Stomach (tissue), 19 donors: ENCODE measurements at places on chromosomes 6 and 20. TPM values are rescaled to one million over a fixed set of nuclear protein-coding genes. Genes with fewer than 3 reads are reported as not detected.

The MROH8 gene
- 3.5 TPM for polyA plus RNA-seq

The SOX18 gene
- 6.2 TPM for polyA plus RNA-seq

The ZNF341 gene
- polyA plus RNA-seq, result 3.7 TPM

The SLA2 gene
- polyA plus RNA-seq, result 0.56 TPM

The RSPH9 gene
- 0.92 TPM for polyA plus RNA-seq

The BANF2 gene
- not detected for polyA plus RNA-seq

The GPR63 gene
- 0.33 TPM for polyA plus RNA-seq

The FAM83B gene
- 1.7 TPM for polyA plus RNA-seq

The PTCHD4 gene
- polyA plus RNA-seq, result 0.08 TPM

The LHFPL5 gene
- polyA plus RNA-seq, result not detected

The DHX35 gene
- polyA plus RNA-seq, result 4.7 TPM

The MUC22 gene
- polyA plus RNA-seq, result not detected

The GTSF1L gene
- not detected for polyA plus RNA-seq

The PPIL6 gene
- 4.0 TPM for polyA plus RNA-seq

The NUS1 gene
- 13.0 TPM for polyA plus RNA-seq

The ID4 gene
- 7.4 TPM for polyA plus RNA-seq

The NAPB gene
- 5.1 TPM for polyA plus RNA-seq

The SNAP91 gene
- polyA plus RNA-seq, result 0.15 TPM

The SIGLEC1 gene
- 1.5 TPM for polyA plus RNA-seq

The CD93 gene
- 5.3 TPM for polyA plus RNA-seq

The DTD1 gene
- polyA plus RNA-seq, result 23.0 TPM

The SRSF12 gene
- polyA plus RNA-seq, result 0.44 TPM

The ADGRG6 gene
- 2.1 TPM for polyA plus RNA-seq

The ZNF311 gene
- 0.50 TPM for polyA plus RNA-seq

The HSPA1A gene
- polyA plus RNA-seq, result 51.1 TPM

The ANKRD66 gene
- polyA plus RNA-seq, result not detected

The SUPT3H gene
- polyA plus RNA-seq, result 4.0 TPM

The NR2E1 gene
- not detected for polyA plus RNA-seq

The C6orf118 gene
- polyA plus RNA-seq, result not detected

The DAAM2 gene
- 17.9 TPM for polyA plus RNA-seq

The TMEM181 gene
- polyA plus RNA-seq, result 7.8 TPM

The HAO1 gene
- not detected for polyA plus RNA-seq

The SLC26A8 gene
- polyA plus RNA-seq, result 0.15 TPM

The HIVEP2 gene
- 3.2 TPM for polyA plus RNA-seq

The PAK5 gene
- polyA plus RNA-seq, result 0.35 TPM

The COX7A2 gene
- 566 TPM for polyA plus RNA-seq

The HRH3 gene
- polyA plus RNA-seq, result not detected

The CALHM6 gene
- polyA plus RNA-seq, result 5.0 TPM

The TFAP2C gene
- 10.9 TPM for polyA plus RNA-seq

The BMP2 gene
- polyA plus RNA-seq, result 10.4 TPM

The OR2H2 gene
- polyA plus RNA-seq, result not detected

The ADTRP gene
- 14.8 TPM for polyA plus RNA-seq

The GLP1R gene
- not detected for polyA plus RNA-seq

The PAX1 gene
- polyA plus RNA-seq, result not detected

The SCRT2 gene
- not detected for polyA plus RNA-seq
